ENCODE measurements at places on chromosomes 1 and 21. TPM values are rescaled to one million over a fixed set of nuclear protein-coding genes. Genes with fewer than 3 reads are reported as not detected.

Gene TNN
- polyA plus RNA-seq, result not detected

Gene FAM167B
- 0.28 TPM for polyA plus RNA-seq

Gene HSD3B2
- polyA plus RNA-seq, result not detected

Gene BLACAT1
- polyA plus RNA-seq, result not detected

Gene RPL11
- polyA plus RNA-seq, result 524 TPM

DNA sequence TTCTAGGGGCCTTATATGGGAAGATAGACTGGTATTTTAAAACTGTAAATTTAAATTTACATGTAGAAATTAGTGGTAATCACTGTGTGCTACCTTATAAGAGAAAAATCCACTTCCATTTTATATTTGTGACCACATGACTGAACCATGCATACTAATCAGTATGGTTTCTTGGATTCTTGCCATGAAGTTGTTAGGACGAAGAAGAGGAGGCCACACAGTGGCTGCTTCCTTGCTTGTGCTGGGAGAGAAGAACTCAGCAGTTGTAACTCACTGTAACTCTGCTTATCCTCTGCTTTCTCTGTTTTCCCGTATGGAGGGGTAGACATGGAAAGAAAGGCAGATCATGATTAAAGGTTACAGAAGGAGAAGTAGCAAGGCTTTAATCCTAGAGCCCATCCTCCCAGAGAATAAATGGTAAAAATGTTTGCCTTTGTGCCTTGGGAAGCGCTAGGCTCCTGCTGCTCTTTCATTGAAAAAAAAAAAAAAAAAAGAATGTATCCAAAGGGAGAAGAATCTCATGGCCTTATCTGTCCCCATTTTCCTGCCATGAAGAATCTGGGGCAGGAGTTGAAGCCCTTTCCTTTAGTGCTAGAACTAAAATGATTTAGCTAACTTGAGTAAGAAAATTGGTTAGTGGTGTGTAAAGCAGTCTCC is 32.4 kb downstream of the KCTD3 start:
- DNase-seq, result no peak
- peaks cover 13% of the 10 kb centered on the region for H3K36me3 ChIP-seq
- H3K27ac ChIP-seq, result no peak overlapping the region
- H3K4me3 ChIP-seq, result no peak overlapping the region

DNA sequence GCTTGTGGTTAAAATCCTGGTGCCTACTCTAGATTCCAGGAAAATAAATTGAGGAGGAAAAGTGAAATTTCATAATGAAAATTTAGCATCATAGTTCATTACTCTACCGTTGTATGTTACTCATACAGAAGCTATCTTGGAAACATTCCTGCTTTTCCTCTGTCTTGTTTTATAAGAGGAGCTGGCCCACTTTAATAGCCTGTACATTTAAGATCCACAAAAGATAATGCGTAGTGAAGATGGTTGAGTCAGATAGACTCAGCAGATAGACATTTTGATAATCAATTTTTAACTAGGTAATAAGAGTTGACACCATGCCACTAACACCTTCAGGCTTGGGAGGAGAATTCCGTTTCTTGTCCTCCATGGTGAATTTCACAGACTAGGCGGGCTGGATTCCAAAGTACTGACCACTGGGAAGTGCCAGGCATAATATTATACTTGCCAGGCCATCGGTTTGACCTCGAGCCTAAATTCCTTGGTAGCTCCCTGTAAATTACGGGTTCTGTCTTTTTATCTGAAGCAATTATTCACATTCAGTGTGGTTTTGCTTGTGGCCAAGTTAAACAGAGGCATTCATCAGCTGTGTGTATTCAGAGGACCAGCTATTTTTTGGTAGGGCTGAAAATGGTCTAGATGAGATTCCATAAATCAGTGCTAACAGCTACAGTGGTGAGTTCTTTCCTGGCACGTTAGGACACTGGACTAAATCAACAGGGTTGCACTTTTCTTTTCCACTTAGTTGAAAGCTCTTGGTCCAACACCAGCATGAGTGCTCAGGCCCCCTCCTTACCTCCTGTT is 111.9 kb upstream of the KAZN start:
- H3K4me1 ChIP-seq, result no peaks in the 10 kb centered on the region
- no peak overlapping the region for H3K27ac ChIP-seq
- H3K36me3 ChIP-seq, result no peaks in the 10 kb centered on the region
- H3K4me3 ChIP-seq, result no peak overlapping the region
- H3K27me3 ChIP-seq, result no peaks in the 10 kb centered on the region
- no peak for DNase-seq

DNA sequence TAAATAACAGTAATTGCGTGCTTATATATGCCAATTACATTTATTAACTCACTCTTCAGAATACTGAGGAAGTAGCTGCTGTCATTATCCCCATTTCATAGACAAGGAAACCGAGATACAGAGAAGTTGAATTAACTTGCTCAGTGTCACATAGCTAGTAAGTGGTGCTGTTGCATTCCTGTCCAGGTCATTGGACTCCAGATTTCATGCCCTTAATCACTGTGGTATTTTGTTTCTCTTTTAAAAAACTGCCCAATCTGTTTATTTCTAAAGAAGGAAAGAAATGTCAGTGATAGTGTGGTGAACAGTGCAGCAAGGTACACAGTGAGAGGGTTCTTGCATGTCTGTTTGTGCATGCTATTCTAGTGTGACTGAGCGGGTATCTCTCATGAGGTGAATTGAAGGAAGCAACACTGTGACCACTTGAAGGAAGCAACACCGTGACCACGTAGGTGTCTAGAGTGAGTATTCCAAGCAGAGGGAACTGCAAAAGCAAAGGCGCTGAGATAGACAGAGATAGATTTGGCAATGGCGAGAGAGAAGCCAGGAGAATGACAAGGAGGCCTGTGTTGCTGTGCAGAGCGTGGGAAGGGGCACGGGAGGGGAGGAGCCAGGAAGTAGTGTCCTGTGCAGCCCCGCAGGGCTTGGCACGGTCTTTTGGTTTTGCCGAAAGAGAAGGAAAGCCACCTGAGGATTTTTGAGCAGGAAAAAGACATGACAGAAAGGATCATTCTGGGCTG is 95.9 kb downstream of the CAMTA1 start:
- H3K36me3 ChIP-seq, result no peaks in the 10 kb centered on the region
- no peak overlapping the region for H3K27ac ChIP-seq
- peak overlapping the region; percentile 10 for H3K4me3 ChIP-seq
- no peaks in the 10 kb centered on the region for H3K27me3 ChIP-seq
- peaks cover 21% of the 10 kb centered on the region for H3K4me1 ChIP-seq
- no peak for DNase-seq

DNA sequence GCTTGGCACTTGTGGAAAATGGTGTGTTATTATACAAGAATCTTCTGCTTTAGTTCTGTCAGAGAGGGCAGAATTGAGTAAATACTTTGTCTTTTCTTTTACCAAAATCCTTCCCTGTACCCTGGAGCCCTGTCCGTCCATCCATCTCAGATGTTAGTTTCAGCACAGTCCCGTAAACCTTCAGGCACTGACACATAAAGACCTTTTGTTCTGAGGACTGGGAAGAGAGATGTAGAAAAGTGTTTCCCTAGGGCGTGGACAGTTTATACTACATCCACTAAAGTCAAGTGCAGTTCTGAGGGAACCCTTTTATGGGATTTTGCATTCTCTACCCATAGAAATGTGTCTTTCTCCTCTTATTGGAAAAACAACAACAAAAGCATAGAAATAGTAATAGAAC is 162.4 kb downstream of the PDE4B start:
- H3K36me3 ChIP-seq, result no peaks in the 10 kb centered on the region
- no peak overlapping the region for H3K27ac ChIP-seq
- no peak for DNase-seq
- H3K4me3 ChIP-seq, result no peak overlapping the region

DNA sequence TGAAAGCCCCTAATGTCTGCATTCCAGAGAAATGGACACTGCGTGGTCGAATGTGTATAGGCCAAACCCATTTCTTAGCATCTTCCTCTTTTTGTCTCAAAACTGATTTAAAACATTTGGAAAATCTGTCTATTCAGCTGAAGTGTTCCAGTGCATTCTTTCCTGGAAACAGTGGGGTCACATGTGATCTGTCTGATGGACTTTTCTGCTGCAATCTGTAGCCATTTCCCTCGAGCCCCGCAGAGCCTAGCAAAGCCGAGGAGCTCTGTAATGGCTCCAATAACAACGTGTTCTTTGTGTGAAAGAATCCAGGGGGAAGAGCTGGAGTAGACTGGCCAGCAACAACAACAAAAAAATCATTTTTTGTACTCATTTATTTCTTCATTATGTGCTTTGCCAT is 329.3 kb downstream of the BARHL2 start:
- H3K4me1 ChIP-seq, result no peaks in the 10 kb centered on the region
- H3K27me3 ChIP-seq, result no peaks in the 10 kb centered on the region
- H3K4me3 ChIP-seq, result no peak overlapping the region
- no peaks in the 10 kb centered on the region for H3K36me3 ChIP-seq
- H3K27ac ChIP-seq, result no peak overlapping the region
- no peak for DNase-seq

DNA sequence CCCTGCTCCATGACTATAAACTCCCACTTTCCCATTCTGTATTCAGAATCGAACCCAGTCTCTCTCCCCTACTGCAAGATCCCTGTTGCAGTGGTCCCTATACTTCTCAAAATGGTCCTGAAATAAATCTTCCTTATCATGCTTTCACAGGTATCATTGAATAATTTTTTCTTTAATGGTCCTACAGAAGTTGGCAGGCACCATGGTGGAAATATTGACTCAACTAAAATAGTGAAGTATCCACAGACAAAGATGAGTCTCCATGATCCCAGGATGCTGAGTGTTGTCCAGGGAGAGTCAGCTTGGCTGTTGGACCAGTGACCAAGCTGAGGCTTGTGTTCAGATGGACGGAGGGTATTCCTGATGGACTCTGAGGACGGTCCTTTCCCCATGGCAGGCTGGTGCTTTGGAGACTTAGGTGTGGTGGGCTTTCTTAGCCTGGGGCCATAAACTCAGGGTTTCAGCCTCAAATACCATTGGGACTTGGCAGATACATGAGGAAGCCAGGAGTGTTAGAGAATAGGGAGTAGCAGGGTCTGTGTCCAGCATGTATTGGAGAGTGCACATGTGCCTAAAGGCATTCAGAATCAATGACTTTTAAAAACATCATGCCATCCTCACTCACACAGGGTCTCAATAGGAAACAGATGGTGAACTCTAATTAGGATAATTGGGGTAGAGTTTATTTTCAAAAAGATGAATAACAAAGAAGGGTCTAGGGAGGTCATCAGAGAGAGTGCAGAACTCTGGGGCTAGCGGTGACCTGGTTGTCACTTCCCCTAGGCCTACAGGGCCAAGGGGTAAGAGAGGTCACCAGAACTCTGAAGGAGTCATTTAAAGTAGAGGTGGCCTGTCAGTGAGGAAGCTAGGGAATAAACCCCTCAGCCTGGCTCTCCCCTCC is 19.8 kb downstream of the TINAGL1 start:
- no peaks in the 10 kb centered on the region for H3K27me3 ChIP-seq
- DNase-seq, result no peak
- no peaks in the 10 kb centered on the region for H3K36me3 ChIP-seq

DNA sequence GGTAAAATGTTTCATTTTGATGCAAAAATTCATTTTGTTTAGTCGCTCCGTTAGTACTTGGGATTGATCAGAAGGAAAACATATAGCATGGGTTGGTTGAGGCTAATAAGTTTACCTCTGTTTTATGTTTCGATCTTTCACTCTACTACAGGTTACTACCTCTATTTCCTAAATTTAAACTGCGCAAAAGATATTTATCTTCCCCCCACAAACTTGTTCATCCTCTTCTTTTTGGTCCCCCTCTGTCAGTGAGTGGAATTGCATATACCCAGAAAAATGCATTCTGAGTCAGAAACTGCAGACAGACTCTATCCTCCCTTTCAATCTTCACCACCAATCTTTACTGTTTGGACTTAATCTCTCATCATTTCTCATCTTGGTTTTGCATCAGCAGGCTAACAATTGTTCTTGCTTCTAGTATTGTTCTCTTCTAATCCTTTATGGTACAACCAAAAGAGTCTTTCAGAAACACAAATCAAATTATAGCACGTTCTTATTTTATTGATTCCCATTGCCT is 316.0 kb upstream of the ADGRL4 start:
- H3K4me1 ChIP-seq, result no peaks in the 10 kb centered on the region
- DNase-seq, result no peak
- no peak overlapping the region for H3K4me3 ChIP-seq
- no peaks in the 10 kb centered on the region for H3K27me3 ChIP-seq
- H3K36me3 ChIP-seq, result no peaks in the 10 kb centered on the region

DNA sequence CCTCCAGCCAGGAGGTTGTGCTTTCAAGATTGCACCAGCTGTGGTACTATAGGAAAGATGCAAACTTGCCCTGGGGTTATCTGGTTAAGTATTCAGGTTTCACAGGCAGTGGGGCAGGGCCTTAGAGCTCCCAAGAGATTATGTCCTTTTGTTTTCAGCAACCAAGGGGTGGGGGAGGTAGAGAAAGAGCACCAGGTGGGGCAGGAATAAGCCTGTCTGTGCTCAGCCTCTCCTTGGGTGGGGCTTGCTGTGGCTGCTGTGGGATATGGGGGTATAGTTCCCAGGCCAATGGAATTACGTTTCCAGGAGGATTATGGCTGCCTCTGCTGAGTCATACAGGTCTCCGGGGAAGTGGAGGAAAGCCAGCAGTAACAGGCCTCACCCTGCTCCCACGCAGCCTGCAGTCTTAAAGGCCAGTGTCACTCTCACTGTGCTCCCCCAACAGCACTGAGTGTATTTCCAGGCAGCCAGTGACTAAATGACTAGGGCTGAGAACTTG is 508.6 kb downstream of the RWDD3 start:
- H3K4me3 ChIP-seq, result no peak overlapping the region
- no peak for DNase-seq
- peaks cover 3% of the 10 kb centered on the region for H3K36me3 ChIP-seq
- peaks cover 3% of the 10 kb centered on the region for H3K27me3 ChIP-seq
- H3K4me1 ChIP-seq, result no peaks in the 10 kb centered on the region
- no peak overlapping the region for H3K27ac ChIP-seq

- no peaks in the 10 kb centered on the region for H3K4me1 ChIP-seq
- DNase-seq, result no peak
- H3K27me3 ChIP-seq, result peaks cover 2% of the 10 kb centered on the region
- H3K4me3 ChIP-seq, result no peak overlapping the region
- H3K36me3 ChIP-seq, result no peaks in the 10 kb centered on the region
Measured at GRCh38 chr1:3034162-3034561, 12.9 kb downstream of the ACTRT2 start.

DNA sequence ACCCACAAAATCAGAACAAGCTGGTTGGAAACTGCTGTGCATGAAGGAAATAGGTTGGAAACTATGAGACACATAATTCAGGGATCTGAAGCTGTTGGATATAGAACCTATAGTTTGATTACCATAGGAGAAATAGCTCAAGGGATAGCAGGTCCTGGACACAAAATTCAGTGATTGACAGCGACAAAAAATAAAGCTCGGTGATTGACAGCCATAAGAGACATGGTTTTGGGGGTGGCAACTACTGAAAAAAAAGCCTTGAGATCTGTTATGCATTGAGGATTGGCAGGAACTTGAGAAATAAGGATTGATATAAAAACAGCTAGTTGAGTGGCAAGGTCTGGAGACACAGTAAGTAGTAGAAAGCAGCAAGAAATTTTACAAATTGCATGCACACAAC is at the start of gene KRTAP25-1:
Gene KRTAP25-1, minus strand, starts transcription at position 300 of the 400 bp plus-strand sequence. Its CDS starts 24 bp downstream, at position 276.
- no peaks in the 10 kb centered on the region for H3K36me3 ChIP-seq
- no peaks in the 10 kb centered on the region for H3K27me3 ChIP-seq
- no peak within 1 kb of the TSS for H3K4me3 ChIP-seq
- no peaks in the 10 kb centered on the region for H3K4me1 ChIP-seq

Data from immature natural killer cell (primary cell).